ENCODE measurements at places on chromosomes 1 and 21. TPM values are rescaled to one million over a fixed set of nuclear protein-coding genes. Genes with fewer than 3 reads are reported as not detected.

The OR2T3 gene
- not detected for total RNA-seq

The CELF3 gene
- not detected for total RNA-seq

The OR6N1 gene
- not detected for total RNA-seq

The TMEM50B gene
- 16.8 TPM for total RNA-seq
